ENCODE measurements at places on chromosomes 3 and 15. TPM values are rescaled to one million over a fixed set of nuclear protein-coding genes. Genes with fewer than 3 reads are reported as not detected.
A peak's percentile ranks its signal among the peaks of the same experiment; 100 is the strongest.

The TUSC7 gene
- total RNA-seq: not detected

DNA sequence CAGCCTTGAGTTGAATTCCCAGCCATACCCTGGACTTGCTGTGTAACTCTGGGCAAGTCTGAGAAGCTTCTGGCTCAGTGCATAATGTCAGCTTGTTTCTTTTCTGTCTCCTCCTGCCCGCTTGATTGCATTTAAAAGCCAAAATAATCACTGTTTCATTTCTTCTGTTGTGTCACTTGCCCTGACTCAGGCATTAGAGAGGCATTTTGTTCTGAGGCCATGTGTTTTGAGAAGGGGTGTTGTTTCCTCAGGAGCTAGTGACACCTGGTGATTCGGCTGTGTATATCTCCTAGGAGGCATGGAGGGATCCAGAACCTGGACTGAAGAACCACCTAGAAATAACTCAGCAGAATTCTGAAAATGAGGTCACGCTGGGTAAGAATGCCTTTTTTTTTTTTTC lies 16.0 kb downstream of the WDR73 start:
- H3K36me3 ChIP-seq: peaks cover 12% of the 10 kb centered on the region
- H3K27ac ChIP-seq: no peak overlapping the region
- no peak for DNase-seq
- no peaks in the 10 kb centered on the region for H3K4me1 ChIP-seq
- no peak overlapping the region for H3K4me3 ChIP-seq

DNA sequence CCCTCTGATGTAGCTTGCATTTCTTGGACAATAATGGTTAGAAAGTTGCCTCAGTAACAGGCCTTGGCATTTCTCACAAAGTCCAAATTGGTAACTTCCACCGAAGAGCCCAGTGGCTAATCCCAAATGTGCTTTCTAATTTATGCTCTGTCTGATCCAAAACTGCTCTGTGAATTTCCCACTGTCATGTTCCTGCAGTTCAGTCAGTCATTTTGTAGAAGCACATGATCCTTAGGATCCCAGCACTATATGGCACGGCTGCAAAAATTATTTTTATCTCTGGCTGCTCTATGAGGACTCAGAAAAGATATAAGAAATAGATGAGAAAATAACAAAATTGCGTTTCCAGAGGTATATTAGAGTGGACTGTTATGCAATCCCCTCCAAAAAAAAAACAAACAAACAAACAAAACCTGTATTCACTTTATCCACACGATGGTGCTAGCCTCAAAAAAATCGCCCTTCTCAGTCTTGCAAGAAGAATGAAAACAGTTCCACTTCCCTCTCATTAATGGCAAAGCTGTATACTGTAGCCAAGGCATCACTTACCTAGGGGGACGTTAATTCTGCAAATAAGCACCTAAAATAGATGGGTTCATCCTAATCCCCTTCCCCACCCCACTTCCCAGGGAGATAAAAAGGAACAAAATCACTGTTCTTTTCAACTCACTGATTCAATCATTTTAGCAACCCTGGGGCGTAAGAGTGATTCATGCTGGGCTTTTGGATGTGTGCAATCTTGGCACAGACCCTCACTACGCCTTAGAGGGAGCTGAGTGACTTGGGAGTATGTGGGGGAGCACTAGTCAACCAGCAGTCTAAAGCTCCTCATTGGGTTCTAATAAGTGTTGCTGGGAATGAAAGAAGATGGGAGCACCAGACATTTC lies 61.3 kb downstream of the TMCO5A start:
- no peaks in the 10 kb centered on the region for H3K4me1 ChIP-seq
- no peak for DNase-seq
- H3K27ac ChIP-seq: no peak overlapping the region
- no peaks in the 10 kb centered on the region for H3K36me3 ChIP-seq

DNA sequence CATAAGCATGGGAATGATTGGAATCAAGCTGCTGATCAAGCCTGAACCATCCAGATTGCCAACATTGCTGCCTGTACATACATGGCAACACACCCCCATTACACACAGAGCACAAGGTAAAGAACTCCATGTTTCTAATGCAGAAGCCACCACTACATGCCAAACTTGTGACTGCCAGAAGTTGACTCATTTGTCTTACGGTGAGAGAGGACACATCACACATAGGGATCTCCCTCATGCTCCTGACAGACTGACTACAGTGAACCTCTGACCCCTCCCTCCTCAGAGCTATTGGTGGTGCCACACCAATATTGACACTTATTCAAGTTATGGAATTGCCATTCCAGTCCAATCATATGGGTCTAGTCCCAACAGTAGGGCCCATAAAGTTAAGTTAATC lies 42.3 kb downstream of the EFHB start:
- no peak overlapping the region for H3K27ac ChIP-seq
- no peaks in the 10 kb centered on the region for H3K4me1 ChIP-seq
- no peaks in the 10 kb centered on the region for H3K27me3 ChIP-seq
- H3K36me3 ChIP-seq: no peaks in the 10 kb centered on the region
- H3K4me3 ChIP-seq: no peak overlapping the region
- DNase-seq: no peak

GRCh38 chr3:60269377-60269776 lies 981.9 kb downstream of the FHIT start:
- no peak for DNase-seq
- H3K27me3 ChIP-seq: no peaks in the 10 kb centered on the region
- H3K4me1 ChIP-seq: no peaks in the 10 kb centered on the region
- no peak overlapping the region for H3K4me3 ChIP-seq

GRCh38 chr3:43031889-43032545 lies 52.9 kb downstream of the GASK1A start:
- DNase-seq: no peak
- no peaks in the 10 kb centered on the region for H3K27me3 ChIP-seq
- H3K36me3 ChIP-seq: no peaks in the 10 kb centered on the region

DNA sequence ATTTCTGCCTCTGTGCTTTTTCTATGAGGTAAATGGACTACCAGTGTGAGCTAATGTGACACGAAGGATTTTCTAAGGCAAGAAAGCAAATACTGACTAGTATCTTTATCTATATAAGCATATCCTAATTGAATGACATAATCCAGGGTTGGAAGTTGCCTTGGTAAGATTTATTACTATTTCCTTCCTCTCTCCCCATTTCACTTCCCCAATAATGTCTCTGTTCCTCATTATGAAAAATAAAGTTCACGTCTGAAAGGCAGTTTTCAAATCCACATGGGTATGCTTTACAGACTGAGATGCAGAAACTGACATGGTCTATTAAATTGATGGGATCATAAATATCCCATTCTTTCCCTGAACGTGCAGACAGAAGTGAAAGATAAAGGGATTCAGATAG lies 86.0 kb downstream of the DTWD1 start:
- no peaks in the 10 kb centered on the region for H3K36me3 ChIP-seq
- H3K27ac ChIP-seq: no peak overlapping the region
- H3K4me3 ChIP-seq: no peak overlapping the region
- H3K4me1 ChIP-seq: no peaks in the 10 kb centered on the region

DNA sequence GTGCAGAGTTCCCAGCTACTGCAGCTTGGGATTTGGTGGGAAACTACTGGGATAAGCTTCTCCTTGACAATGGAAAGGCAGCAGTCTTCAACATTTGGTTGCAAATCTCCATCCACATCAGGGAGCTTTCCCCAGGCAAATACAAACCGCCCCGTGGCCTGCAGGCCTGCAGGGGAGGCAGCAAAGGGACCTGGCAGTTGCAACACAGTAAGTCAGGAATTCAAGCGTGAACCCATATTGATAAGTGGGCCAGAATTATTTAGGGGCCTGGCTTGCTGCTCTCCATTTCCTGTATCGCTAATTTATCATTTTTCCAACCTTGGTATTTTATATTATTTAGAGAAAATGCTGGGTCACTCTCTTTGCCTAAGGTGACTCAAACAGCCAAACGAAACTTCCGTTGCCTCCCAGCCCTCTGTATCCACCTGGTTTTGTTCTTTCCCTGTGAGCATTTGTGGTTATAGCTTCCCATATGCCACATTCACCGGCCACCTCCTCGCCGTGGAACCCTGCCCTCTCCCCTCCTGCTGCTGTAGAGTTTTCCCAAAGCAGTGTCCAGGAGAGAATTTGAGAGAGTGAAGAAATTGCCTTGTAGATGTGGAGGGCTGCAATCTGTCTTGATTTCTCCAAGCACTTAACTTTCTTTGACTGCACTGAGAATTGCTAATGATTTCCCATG lies 34.8 kb downstream of the B3GALNT1 start:
- no peaks in the 10 kb centered on the region for H3K36me3 ChIP-seq
- no peaks in the 10 kb centered on the region for H3K4me1 ChIP-seq
- H3K27ac ChIP-seq: no peak overlapping the region
- H3K4me3 ChIP-seq: no peak overlapping the region
- no peak for DNase-seq
- no peaks in the 10 kb centered on the region for H3K27me3 ChIP-seq

DNA sequence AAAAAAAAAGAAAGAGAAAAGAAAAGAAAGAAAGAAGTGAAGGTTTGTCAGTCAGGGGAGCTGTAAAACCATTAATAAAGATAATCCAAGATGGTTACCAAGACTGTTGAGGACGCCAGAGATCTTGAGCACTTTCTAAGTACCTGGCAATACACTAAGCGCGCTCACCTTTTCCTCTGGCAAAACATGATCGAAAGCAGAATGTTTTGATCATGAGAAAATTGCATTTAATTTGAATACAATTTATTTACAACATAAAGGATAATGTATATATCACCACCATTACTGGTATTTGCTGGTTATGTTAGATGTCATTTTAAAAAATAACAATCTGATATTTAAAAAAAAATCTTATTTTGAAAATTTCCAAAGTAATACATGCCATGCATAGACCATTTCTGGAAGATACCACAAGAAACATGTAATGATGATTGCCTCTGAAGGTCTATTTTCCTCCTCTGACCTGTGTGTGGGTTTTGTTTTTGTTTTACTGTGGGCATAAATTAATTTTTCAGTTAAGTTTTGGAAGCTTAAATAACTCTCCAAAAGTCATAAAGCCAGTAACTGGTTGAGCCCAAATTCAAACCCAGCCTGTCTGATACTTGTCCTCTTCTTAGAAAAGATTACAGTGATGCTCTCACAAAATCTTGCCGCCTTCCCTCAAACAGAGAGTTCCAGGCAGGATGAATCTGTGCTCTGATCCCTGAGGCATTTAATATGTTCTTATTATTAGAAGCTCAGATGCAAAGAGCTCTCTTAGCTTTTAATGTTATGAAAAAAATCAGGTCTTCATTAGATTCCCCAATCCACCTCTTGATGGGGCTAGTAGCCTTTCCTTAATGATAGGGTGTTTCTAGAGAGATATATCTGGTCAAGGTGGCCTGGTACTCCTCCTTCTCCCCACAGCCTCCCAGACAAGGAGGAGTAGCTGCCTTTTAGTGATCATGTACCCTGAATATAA lies 2.0 kb downstream of the B2M start:
- no peak for DNase-seq
- no peaks in the 10 kb centered on the region for H3K4me1 ChIP-seq
- peak overlapping the region; percentile 100 for H3K27ac ChIP-seq
- H3K4me3 ChIP-seq: peak overlapping the region; percentile 94

- no peak for DNase-seq
- no peaks in the 10 kb centered on the region for H3K36me3 ChIP-seq
- no peak overlapping the region for H3K27ac ChIP-seq
- no peak overlapping the region for H3K4me3 ChIP-seq
These were observed 238.2 kb downstream of the GREM1 start for GRCh38 chr15:32956006-32956405.

DNA sequence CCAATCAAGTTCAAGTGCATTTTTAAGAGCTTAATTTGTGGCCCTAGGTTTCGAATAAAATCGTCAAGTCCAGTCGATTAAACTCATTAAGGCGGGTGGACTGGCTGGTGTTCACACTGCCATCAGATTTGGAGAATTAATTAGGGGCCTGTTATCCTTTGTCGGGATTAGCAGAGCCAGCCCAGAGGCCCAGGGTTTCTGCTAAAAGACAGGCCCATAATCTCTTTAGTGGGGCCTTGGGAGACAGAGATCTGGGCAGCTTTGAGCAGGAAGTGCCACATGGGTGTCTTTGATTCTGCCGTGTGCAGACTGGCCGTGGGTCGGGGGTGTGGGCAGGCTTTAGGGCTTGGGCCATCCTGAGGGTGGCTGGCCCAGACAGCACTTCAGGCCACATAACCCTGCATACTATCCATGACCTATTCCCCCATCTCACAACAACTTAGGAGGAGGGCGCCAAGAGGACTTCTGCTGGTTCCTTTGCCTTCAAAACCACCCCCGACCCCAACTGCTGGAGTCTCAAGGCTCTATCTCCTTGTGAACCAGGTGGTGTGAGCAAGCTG lies 94.7 kb downstream of the PLXNA1 start:
- no peak overlapping the region for H3K27ac ChIP-seq
- H3K4me3 ChIP-seq: no peak overlapping the region
- no peaks in the 10 kb centered on the region for H3K27me3 ChIP-seq
- no peak for DNase-seq
- H3K36me3 ChIP-seq: no peaks in the 10 kb centered on the region
- no peaks in the 10 kb centered on the region for H3K4me1 ChIP-seq

DNA sequence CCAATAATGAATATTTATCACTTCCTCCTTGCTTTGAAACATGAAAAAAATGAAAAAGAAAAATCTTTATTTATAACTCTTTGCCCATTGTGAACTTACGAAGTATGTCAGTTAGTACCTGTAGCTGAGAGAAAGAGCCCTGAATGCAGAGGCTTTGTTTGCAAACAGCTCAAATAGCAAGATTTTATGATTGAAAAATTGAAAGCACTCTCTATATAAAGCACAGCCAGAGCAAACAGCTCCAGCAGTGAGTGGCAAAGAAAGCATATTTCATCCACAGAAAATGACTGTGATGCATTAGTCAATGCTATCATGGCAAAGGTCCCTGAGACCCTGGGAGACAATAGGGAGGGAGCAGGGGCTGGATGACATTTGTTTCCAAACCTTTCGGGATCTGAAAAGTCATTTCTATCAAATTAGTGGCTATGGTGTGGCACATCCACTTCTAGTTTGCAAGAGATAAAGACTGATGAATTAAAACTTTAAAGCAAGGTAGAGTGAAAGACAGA lies 576.1 kb downstream of the OTOL1 start:
- H3K4me3 ChIP-seq: no peak overlapping the region
- H3K4me1 ChIP-seq: no peaks in the 10 kb centered on the region
- no peak overlapping the region for H3K27ac ChIP-seq
- no peaks in the 10 kb centered on the region for H3K27me3 ChIP-seq
- H3K36me3 ChIP-seq: no peaks in the 10 kb centered on the region

GRCh38 chr3:83913381-83913780 lies 1045.4 kb upstream of the CADM2 start:
- no peak overlapping the region for H3K27ac ChIP-seq
- H3K4me1 ChIP-seq: no peaks in the 10 kb centered on the region
- H3K4me3 ChIP-seq: no peak overlapping the region
- no peak for DNase-seq

DNA sequence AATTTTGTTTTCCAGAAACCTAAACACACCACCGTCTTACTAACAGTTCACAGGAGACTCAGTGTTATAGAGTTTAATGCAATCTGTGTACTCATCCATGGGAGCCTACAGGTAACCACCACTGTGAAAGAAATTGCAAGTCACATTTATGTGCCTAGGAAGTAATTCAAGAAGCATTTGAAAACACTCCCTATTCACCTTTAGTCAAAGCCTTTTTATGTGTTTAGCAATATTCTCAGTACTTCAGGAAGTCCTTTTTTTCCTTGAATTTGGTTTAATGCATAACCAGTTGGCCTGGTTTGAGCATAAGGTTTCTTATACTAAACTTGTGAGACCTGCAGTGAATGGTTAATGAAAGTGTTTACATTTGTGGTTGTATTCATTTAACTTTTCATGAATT lies 346.1 kb downstream of the CHST2 start:
- H3K4me1 ChIP-seq: no peaks in the 10 kb centered on the region
- no peaks in the 10 kb centered on the region for H3K36me3 ChIP-seq
- no peak for DNase-seq
- H3K27me3 ChIP-seq: no peaks in the 10 kb centered on the region
- no peak overlapping the region for H3K27ac ChIP-seq

GRCh38 chr3:13655061-13655913 lies 106.4 kb downstream of the FBLN2 start:
- H3K36me3 ChIP-seq: no peaks in the 10 kb centered on the region
- H3K4me1 ChIP-seq: no peaks in the 10 kb centered on the region
- no peaks in the 10 kb centered on the region for H3K27me3 ChIP-seq
- no peak overlapping the region for H3K27ac ChIP-seq
- H3K4me3 ChIP-seq: no peak overlapping the region
- peak; percentile 51 for DNase-seq

All from right lobe of liver (tissue), 6 donors.